Kidney epithelial cell (primary cell): ENCODE measurements at places on chromosomes 3 and 15. TPM values are rescaled to one million over a fixed set of nuclear protein-coding genes. Genes with fewer than 3 reads are reported as not detected.

- DNase-seq = no peak
These were observed 292.4 kb downstream of the UBE2E2 start for GRCh38 chr3:23495507-23495906.

- no peak for DNase-seq
These were observed 44.8 kb downstream of the POLR2M start for GRCh38 chr15:57751177-57751800.

- DNase-seq = no peak
These were observed 1.8 kb downstream of the TM4SF1 start for GRCh38 chr3:149375501-149376196.

DNA sequence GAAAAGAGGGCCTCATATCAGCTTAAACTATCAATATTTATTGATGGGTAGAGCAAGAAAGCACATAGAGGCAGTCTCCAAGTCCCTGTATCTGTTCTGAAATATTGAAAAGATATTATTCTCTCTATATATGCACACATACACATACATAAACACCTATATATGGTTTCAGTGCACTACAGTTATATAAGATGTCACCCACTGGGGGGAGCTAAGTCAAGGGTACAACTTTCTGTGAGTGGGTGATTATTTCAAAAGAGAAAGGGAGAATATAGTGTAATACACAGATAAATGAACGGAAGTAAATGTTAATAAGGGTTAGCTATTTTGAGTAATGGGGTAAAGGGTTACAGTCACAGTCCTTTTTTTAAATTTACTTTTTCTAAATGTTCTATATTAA lies 8.8 kb downstream of the SNTN start:
- DNase-seq = no peak

GRCh38 chr3:150286390-150287147 lies 121.5 kb upstream of the TSC22D2 start:
- no peak for DNase-seq

DNA sequence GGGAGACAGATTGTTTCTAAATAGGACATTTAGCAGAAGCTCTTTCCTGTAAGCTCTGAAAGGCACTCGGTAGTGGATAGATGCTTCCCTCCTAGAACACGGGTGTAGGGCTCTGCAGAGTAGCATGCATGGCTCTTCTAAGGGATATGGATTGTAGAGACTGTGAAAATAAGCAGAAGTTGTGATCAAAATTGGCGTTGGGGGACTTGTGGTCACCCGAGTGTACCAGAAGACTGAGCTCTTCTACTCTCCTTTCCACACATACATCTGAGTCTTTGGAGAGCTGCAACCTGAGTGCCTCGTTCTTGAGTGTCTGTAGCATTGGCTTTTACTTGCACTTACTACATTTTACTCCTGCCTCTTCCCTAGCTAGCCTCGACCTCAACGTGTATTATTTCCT lies 197.7 kb downstream of the LPP start:
- DNase-seq = no peak

DNA sequence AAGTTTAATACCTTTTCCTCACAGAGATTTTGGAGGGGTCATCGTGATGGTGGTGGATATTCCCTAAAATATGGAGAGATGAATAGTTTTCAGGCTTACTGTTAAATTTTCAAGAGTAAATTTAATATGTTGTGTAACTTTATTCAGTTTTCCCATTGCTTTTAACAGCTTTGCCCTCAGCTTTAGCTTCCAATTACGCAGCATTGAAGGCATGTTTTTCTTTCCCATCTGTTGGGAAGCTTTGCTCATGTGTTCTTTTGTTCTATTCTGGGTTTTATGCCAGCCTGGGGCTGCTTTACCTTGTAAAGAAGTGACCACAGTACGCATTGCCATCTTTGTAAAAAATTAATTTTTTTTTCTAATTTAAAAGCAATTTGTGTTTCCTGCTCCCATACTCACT lies 151.5 kb downstream of the B3GALNT1 start:
- no peak for DNase-seq

- DNase-seq = no peak
These were observed 147.0 kb downstream of the NECTIN3 start for GRCh38 chr3:111218615-111219014.

GRCh38 chr3:133955892-133956291 lies 60.2 kb upstream of the RAB6B start:
- no peak for DNase-seq

- no peak for DNase-seq
These were observed 31.4 kb upstream of the TKT start for GRCh38 chr3:53287131-53287629.

DNA sequence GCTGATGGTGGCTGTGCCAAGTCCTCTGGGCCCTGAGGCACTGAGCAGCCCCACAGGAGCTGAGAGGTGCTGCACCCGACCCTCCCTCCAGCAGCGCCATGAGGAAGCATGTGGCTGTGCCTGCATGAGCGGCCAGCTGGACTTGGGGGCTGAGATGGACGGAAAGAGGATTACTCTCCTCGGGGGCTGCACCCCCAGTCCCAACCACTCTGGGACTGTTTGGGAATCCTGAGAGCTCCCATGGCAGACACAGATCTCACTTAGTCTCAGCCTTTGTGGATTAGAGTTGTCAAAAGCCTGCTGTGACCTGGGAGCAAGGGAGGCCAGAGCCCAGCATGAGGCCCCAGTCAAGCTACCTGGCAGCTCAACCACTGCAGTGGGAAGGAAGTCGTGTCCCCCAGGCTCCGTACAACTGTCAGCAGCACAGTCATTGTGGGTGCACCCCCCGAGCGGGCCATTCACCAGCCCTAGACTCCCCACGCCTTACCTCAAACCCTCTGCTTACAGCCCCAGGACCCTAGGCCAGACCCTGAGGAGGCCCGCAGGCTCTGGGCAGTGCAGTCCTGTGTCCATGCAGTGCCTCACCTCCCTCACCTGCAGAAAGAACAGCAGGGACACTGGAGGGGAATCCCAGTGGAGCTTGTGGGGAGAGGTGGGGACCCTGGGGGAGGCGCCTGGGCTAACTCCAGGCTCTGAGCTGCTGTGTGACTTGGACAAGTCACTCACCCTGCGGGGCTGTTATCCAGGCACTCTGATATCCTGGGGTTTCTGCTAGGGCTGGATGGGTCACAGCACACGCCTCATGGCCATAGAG lies 17.1 kb downstream of the PRR23E start:
- no peak for DNase-seq

- no peak for DNase-seq
These were observed 188.7 kb upstream of the LINGO1 start for GRCh38 chr15:77821188-77821958.

DNA sequence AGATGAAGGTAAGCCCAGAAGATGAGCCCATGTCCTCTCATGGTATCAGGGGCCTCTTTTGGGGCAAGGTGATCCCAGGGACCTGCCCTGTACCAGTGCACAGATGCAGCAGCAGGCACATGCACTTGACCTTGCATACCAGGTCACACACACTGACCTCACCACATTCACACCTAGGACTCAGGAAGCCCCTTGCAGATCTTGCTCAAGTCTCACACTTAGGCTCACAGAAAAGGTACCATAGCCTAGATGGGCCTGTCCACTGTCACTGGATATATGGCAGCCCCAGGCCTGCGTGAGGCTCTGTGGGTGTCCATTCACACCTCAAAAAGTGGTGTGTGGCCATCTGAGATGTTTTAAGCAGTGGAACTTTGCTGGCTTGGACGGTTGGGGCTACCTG lies 58.7 kb downstream of the CACNA2D2 start:
- DNase-seq = no peak

DNA sequence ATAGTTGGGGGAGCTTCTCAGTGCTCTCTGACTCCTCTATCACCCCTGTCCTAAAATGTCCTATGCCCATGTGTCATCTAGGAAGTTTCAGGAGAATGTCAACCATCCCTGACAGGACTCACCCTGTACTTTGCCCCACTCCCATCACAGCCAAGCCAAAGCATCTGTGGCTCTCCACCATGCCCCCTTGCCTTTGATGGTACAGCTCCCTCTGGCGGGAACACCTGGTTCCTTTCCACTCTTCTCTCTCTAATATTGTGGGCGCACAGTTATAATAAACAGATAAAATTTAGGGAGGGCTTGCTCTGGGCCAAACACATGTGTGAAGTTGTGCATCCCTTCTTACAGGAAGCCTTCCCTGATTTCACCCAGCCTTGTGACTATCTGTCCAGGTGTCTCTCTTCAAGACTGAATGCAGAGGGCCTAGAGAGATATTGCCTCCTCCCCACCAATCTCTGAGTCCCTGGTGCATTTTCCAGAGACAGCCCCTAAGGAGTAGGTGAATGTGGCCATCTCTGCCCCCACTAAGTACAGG lies 62.8 kb downstream of the ISG20 start:
- no peak for DNase-seq

DNA sequence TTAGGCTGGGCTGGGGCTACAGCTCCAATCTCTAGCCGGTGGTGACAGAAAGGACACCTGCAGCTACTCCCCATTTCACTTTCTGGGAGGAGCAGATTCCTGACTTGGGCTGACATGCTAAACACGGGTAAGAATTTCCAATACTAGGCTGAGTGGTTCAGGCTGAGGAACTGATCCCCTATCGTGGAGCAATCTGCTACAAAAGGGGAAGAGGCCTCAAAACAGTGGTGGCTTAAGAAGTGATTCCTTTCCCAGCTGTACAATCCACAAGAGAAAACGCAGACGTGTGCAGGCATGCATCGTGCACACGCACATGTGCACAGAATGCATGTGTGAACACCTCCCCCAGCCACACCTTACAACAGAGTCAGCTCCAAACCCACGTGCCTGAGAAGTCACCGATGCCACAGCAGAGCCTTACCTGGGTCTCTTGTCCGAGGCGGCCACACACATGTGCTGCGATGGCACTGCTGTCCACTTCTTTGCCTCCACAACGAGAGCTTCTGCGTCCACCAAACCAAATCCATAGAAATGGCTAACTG lies 86.7 kb upstream of the SNRPA1 start:
- DNase-seq = no peak

DNA sequence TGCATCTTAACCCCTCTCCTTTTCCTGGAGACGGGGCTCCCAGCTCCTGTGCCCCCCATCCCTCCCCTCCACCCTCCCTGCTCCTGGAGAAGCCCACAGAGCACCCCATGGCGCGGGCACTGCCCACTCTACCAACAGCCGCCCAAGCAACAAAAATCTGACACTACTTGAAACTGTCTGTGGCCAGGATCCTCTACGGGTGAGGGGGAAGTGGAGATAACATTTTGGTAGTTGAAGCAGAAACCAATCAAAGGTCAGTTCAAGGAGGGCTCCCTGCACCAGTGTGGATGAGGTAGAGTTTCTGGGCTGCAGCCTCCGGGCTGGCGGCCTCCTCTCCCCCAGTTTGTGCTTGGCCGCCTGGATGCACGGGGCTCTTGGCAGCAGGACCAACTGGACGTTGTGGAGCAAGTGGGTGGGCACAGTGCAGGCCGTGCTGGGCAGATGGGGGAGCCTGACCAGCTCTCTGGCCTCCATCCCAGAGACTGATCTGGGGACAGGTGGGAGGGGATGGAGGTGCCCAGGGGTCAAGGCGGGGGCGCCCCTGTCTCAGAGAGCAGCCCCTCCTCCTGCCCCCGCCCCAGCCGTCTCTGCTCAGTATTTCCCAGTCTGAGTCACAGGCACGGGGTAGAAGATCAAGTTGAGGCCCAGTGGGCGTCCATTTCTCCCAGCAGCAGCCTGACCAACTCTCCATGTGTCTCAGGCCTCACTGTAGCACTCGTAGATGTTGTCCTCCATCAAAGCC lies 12.8 kb downstream of the H1-8 start:
- DNase-seq = no peak

GRCh38 chr15:100913961-100914360 lies 5.2 kb upstream of the LRRK1 start:
- no peak for DNase-seq

GRCh38 chr15:74620636-74621545 lies 5.3 kb downstream of the CLK3 start:
- DNase-seq = no peak

DNA sequence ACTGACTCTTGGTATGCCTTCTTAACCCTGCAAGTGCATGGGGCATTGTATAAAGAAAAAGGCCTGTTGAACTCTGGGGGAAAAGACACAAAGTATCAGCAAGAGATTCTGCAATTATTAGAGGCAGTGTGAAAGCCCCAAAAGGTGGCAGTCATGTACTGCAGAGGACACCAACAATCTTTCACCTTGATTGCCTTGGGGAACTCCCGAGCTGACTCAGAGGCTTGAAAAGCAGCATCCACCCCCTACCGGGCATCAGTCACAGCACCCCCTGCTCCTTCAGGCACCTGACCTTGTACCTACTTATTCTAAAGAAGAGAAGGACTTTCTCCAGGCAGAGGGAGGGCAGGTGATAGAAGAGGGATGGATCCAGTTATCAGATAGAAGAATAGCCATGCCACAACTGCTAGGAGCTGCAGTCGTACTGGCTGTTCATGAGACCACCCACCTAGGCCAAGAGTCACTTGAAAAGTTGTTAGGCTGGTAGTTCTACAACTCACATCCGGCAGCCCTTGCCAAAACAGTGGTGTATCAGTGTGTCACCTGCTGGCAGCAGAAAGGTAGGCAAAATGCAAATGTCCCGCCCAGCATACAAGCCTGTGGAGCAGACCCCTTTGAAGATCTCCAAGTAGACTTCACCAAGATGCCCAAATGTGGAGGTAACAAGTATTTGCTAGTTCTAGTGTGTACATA lies 241.6 kb upstream of the CNTN6 start:
- DNase-seq = peak; percentile 5

- no peak for DNase-seq
These were observed 70.9 kb downstream of the IGF1R start for GRCh38 chr15:98719137-98719740.

- no peak for DNase-seq
These were observed 69.1 kb downstream of the PEX5L start for GRCh38 chr3:179967622-179968021.

GRCh38 chr15:35499723-35500122 lies 46.2 kb downstream of the DPH6 start:
- no peak for DNase-seq

DNA sequence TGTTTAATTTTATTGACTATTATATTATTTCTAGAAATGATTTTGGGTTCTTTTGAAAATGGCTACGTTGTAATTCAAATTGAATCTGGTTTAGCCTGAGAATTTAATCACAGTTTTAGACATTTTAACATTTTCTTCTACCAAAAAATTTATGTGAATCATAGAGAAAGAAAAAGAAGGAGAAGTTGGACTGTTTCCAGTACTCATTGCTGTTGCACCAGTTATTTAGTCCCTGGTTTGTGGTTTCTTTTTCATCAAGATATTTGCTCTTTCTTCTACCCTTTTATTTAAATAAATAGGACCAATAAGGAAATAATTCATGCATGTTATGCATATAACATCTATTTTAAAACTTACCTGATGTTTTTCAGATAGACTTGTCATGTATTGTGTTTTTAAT lies 1337.1 kb downstream of the ROBO1 start:
- no peak for DNase-seq

- DNase-seq = no peak
These were observed 5.7 kb downstream of the THBS1 start for GRCh38 chr15:39586387-39587095.

MRAS gene
- 32.6 and 35.0 TPM in 2 replicates for total RNA-seq

CCR1 gene
- 0.07 TPM in 1 of 2 replicates, not detected in the other for total RNA-seq

FEZF2 gene
- not detected in 2 replicates for total RNA-seq

SKOR1 gene
- total RNA-seq = not detected in 2 replicates

CCR3 gene
- not detected in 2 replicates for total RNA-seq

RGMA gene
- total RNA-seq = 0.29 and 1.0 TPM in 2 replicates

GHSR gene
- total RNA-seq = not detected in 2 replicates

SYNPR gene
- not detected in 2 replicates for total RNA-seq

GOLGA6L9 gene
- total RNA-seq = 4.3 and 4.9 TPM in 2 replicates

ZBBX gene
- total RNA-seq = 1.1 and 3.5 TPM in 2 replicates

HIGD2B gene
- not detected in 2 replicates for total RNA-seq

PLA2G4E gene
- total RNA-seq = not detected in 2 replicates

VIPR1 gene
- 1.3 and 3.7 TPM in 2 replicates for total RNA-seq
